ENCODE measurements at places on chromosomes 4 and X.
A peak's percentile ranks its signal among the peaks of the same experiment; 100 is the strongest.

GRCh38 chr4:139675651-139676050 lies 10.0 kb downstream of the MGST2 start:
- H3K4me1 ChIP-seq = no peaks in the 10 kb centered on the region
- no peaks in the 10 kb centered on the region for H3K27me3 ChIP-seq
- DNase-seq = no peak

DNA sequence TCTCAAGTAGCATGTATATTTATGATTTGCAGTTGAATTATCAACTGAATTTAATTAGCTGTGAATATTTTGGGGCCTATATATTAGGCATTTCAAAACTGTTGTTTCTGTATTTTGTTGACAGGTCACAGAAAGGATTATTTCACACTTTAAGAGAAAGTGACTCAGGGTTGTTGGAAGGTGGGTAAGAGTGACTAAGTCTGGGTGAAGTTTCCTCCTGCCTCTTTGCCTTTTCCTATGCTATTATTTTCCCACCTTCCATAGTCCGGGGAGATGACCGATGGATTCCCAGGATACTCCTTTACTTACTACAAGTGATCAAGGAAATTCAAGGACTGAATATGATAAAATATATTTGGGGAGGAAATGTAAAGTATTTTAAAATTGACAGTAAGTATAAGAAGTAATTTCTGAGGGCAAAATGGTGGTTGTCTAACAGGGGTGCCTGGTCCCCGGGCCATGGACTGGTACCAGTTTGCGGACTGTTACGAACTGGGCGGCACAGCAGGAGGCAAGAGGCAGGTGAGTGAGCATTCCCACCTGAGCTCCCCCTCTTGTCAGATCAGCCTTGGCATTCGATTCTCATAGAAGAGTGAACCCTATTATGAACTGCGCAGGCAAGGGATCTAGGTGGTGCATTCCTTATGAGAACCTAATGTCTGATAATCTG lies 175.5 kb upstream of the GPRIN3 start:
- no peak overlapping the region for H3K4me3 ChIP-seq
- DNase-seq = peak; percentile 64
- H3K36me3 ChIP-seq = no peaks in the 10 kb centered on the region

GRCh38 chr4:165201806-165202205 lies 5.6 kb upstream of the KLHL2 start:
- no peaks in the 10 kb centered on the region for H3K27me3 ChIP-seq
- H3K4me3 ChIP-seq = no peak overlapping the region
- H3K36me3 ChIP-seq = no peaks in the 10 kb centered on the region
- H3K27ac ChIP-seq = no peak overlapping the region

DNA sequence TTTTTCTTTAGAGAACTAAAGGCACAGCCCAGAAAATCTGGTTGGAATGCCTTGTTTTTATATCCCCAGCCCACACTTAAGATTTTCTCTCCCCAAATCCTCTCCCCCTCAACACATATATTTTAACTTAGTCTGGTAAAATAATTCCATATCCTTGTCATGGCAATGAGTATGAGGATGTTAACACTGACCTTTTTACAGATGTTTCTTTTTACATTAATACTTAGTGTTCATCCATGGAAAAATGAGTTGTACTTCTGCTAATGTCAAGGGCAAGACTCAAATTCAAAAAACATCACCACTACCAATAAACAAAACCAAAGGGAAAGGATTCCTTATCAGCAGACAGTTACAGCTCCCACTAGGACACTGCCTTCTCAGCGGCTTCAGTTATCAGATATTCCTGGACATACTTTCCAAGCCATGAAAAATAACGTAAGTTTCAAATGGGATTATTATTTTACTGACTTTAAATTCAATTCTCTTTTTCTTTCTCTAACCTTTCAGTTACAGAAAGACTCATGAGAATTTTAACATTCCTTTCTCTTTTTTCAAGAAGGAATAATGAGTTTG lies 83.3 kb downstream of the RASL11B start:
- no peaks in the 10 kb centered on the region for H3K27me3 ChIP-seq
- H3K36me3 ChIP-seq = no peaks in the 10 kb centered on the region
- H3K4me3 ChIP-seq = no peak overlapping the region
- no peak overlapping the region for H3K27ac ChIP-seq
